ENCODE measurements at places on chromosomes 3 and 15.

GRCh38 chr3:135622656-135623055 is 342.9 kb upstream of the PPP2R3A start:
- DNase-seq = no peak

DNA sequence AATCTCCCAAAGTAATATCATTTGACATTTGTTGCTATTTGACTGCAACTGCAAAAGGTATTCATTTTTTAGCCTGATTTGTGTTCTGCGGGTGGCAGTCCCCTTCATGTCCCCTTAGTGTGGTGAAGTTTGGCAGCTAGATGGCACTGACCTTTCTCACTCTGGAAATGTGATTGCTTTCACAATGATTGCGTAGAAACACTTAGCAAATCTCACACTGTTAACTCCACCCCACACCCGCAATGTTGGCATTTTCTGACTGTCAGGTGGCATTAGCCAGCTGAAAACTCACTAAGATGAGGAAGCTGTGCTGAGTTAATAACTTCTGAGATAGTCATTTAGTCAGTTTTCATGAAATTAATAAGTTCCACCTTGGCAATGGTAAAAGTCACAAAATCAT is 76.9 kb downstream of the TRIM69 start:
- DNase-seq = no peak

DNA sequence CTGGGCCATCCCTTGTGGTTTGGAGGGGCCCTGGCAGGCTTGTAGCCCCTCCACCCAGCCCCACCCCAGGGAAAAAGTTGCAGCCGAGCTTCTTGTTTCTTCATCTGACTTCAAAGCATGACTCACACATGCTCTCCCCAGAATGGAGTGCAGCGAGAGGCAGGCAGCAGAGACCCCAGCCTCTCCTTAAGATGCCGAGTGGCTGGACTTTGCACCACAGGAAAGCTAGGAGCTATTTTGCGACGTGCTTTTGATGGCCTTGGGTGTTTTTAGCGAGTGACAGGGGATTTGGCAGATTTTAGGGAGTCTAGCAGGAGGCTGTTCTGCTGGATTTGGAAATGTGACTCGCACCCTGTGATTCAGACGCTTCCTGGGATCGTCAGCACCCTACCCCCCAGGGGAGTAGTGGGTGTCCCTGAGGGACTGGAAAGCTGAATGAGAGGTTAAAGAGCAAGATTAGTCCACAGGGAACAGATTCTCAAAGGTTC is 14.2 kb downstream of the BAHD1 start:
- DNase-seq = no peak

- DNase-seq = no peak
Measured at GRCh38 chr3:58833491-58833890, 166.9 kb upstream of the FAM3D start.

GRCh38 chr15:67918205-67918861 is 78.5 kb upstream of the RNU6-1 start:
- no peak for DNase-seq

- no peak for DNase-seq
Measured at GRCh38 chr3:106440672-106441071, 571.9 kb upstream of the CBLB start.

- no peak for DNase-seq
Measured at GRCh38 chr3:69081583-69082262, 1.6 kb upstream of the UBA3 start.

DNA sequence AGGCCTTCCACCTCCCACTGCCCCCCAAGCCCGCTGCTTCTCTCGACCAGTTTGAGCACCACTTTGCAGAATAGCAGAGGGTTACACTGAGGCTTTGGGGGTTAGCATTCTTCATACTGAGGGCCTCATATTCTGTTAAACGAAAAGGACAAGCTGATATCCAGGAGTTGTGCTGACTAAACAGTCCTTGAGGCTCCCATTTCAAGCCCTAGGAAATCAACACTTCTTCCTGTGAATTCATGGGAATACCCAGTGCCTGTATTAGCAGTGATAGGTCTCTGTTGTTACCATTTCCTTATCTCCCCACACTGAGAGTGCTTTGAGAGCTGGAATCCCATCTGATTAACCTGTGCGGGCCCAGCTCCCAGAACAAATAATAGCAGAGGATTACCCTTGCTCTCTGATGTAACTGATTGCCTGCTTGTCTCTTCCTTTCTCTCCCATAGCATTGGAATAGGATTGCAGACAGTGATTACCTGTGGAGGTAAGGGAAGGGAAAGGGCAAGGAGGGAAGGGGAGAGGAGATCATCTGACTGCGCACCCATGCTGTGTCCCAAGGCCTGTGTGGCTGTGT is 930 bp downstream of the FBXW12 start:
- DNase-seq = no peak

DNA sequence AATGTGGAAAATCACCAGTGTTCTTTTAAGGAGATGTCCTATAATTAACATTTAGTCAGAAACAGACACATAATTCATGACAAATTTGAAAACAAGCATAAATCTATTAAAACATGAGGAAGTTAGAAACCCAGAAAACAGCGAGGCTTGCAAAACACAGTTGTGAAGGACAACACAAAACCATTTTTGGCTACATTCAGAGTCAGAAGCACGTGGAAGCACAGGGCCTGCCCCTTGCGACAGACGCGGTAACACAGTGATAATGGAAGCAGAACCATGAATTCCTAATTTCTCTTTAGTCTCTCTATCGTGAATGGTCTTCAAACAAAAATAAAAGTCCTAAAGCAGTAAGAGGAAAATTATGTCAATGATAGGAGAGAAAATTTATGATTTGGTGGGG is 12.2 kb downstream of the NCEH1 start:
- DNase-seq = no peak

DNA sequence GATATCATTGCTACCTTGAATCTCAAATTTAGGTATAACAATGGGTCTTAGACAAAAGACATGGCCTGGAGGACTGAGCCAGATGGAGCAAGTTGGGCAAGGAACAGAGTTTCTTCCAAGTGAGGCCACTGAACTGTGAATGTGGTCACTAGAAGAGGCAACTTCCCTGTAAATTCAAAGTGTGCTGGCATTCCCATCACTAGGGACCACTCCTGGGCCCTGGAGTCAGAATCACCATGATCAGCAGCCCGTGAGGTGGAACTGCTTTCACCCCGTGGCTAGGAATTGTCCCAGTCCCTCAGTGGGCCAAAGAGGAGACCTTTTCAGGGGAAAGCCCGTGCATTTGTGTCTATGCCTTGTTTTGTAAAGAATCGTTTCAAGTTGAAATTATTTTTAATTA is 47.3 kb downstream of the HES1 start:
- DNase-seq = no peak

- no peak for DNase-seq
Measured at GRCh38 chr3:170423001-170423615, 4.4 kb downstream of the CLDN11 start.

- DNase-seq = no peak
Measured at GRCh38 chr15:84793431-84794161, 23.6 kb upstream of the ALPK3 start.

DNA sequence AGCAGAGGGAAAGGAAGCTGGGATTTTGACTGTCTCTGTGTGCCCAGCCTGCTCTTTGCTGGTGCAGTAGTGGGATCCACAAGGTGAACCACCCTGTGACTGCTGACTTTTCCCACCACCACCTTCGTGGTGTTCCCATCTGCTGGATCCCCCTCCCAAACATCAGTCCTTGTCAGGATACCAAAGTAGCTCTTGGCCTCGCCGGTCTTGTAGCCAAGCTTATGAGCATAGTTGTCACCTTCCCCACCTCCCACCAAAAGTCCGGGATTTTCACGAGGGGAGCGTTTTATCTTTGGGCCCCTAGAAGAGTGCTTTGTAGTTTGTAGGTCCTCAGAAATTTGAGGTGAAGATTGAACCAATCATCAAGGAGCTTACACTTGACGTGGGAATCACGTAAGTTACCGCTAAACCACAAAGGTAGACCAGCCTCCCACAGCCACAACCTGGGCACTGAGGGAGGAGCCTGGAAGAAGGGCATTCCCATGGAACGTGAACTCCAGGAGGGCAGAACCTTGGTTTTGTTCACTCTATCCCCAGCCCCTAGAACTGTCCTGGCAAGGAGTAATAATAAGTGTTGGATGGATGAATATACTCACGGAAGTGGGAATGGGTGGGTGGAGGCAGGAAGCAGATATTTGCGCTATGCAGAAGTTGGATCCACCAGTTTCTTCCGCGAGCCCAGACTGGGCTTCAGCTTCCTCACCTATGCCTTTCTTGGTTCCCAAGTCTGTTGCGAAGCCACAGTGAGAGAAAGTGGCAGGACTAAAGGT is 814 bp upstream of the TEX264 start:
- peak; percentile 66 for DNase-seq

DNA sequence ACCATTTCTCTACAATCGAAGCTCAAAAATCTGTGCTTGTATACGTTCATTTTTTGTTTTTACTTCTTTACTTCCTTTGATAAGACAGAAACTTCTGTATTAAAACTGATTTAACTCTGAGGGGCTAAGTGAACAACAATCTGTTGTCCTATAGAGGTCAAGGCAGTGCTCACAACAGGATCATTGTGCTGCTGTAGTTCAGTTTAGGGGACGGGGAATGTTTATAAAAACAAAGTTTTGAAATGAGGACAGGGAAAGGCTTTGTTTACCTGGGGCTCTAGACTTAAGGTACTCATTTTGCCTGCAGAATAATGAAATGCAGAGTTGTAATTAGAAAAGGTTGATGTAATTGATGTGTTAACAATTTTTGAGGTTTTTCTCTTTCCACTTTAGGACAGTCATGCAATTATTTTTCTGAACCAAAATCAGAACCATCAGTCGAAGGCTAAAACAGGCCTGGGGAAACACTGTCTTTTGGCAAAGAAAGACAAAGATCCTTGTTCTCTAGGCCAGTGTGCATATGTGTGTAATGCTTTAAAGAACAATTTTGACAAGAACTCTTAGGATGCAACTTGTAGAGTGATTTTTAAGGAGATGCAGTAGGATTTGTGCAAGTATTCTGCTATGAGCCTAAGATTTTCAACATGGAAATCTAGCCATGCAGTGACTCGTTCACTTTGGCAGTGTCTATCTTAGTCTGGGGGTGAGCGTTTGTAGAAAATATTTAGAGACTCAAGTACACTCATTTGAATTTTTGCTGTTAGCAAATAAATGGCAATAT is 165.2 kb downstream of the PGPEP1L start:
- DNase-seq = no peak

GRCh38 chr3:150627557-150627956 is 24.4 kb downstream of the SELENOT start:
- no peak for DNase-seq

GRCh38 chr15:73394782-73395181 is 26.0 kb upstream of the HCN4 start:
- DNase-seq = no peak

GRCh38 chr15:94306700-94307650 is 75.6 kb downstream of the MCTP2 start:
- DNase-seq = peak; percentile 54

DNA sequence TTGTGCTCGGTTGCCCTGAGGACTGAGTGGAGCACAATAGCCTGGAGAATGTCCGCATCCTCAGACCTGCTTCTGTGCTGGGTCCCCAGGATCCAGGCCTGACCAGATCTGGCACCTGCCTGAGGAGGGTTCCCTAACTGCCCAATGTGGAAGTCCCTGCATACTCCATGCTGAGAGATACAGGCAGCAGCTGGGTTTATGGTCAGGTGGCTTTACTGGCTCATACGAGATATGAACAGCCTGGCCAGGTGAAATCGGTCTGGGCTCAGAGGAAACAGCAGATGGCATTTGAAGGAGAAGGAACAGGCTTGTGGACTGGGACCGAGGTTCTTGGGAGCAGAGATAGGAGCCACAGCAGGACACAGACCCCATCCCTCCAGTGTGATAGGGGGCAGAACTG is 18.2 kb upstream of the KIF23 start:
- no peak for DNase-seq

- DNase-seq = no peak
Measured at GRCh38 chr3:169295126-169295525, 368.4 kb downstream of the MECOM start.

DNA sequence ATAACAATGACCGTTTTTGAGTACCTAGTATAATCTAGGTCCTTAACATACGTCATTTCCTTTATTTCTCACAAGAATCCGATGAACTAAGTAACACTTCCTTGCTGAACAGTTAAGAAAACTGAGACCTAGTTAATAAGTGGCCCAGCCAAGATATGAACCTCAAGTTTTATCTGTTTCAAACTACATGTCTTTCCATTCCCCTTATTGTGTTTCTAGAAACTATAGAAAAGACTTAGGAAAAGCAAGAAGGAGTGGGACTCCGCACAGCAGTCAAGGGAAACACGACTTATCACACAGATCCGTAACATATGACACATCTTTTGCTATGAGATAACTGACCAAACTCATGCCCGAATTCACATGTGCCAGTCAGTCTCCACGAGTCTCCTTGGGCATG is 221.2 kb upstream of the ADAMTS9 start:
- no peak for DNase-seq

DNA sequence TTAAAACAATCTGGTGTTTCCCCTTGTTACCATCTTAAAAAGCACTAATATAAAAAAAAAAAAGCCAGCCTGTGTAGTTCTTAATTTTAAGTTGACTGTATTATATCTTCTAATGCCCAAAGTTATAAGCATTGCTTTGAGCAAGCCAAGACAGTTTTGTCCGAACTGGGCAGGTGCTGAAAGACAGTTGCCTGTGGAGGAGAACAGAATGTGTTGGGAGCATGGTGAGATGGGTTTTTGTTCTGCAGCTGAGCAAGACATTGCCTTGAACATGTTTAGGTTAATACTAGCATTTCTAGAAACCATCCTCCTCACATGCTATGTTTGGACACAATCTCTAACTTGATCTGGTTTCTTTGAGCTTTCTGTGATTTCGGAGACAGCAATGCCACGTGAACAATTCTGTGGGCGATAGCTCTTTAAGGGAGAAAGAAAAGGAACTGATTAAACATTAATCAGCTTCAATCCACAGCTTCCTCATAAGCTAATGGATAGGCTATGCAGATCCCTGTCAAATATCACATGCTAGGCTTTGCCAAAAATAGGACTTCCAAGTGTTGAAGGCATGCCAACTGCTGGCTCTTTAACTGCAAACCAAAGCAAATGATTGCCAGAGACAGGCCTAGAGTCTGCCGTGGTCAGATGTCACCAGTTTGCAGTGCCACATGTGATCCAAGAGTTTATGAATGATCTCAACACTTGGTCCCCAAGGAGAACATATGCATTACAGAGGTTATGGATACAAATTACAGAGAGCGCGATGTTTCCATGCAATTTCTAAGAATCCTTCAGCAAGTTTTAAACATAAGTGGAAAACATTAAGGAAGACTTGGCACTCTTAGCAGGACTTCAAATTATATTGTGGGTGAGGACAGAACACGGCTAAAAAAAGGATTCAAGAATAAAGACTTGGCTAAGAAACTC is 428.1 kb downstream of the ROBO2 start:
- no peak for DNase-seq

- DNase-seq = no peak
Measured at GRCh38 chr3:59366218-59366617, 316.4 kb upstream of the CFAP20DC start.

Data from CD4-positive, alpha-beta T cell treated with Interleukin-10 for 1 hour (primary cell).